ENCODE measurements at places on chromosomes 3 and 15.

DNA sequence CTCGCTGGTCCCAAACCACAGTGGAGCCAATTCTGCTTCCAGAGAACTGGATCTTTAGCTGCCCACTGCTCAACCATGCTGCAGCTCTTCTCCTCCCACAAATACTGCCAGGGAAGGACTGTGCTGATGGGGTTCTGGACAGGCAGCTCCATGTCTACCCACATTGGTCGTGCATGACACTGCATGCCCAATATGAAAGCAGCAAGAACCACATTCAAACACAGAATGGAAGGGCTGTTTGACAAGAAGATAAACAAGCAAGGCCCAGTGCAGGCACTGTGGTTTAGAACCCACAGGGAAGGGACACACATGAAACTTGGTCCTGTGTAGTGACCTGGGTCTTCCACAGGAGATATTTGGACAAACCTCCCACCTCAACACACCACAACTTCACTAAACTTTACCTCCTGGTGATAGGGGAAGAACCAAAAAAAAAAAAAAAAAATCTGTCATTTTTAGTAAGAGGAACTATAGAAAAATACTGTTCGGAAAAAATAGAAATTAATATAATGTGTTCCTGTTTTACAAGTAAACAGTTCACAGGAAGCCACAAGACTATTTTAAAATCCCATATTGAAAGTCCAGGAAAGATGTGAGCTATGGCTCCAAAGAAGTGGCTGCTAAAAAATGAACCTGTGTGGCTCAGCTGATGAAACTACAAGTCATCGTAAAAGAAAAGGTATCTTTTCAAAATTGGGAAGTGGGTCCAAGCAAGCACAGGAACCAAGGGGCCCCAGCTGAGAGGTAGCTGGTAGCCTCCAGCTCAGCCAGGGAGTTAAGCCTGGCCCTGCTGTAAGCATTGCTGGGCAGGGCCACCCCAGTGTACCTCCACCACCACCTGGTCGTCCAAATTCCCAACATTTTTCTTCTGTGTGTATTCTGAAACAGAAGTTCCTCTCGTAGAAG is 77.7 kb upstream of the ACAN start:
- no peak for DNase-seq

DNA sequence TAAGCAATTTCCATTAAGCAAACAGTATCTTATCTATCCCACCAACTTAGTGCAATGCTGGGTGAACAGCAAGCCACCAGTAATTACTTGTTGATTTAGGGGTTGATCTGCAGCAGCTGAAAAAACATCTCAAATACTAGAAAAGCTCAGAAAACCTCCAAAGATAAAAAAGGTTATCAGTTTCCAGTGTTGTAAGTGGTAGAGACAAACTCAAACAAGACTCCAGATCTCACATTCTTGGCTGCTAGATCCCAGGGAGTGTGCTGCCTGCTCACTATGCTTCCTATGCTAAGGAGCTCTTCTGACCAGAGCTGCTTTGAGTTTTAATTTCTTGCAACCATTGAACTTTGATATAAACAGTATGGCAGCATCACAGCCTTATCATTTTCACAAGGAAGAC is 11.3 kb downstream of the B3GALNT1 start:
- no peak for DNase-seq

DNA sequence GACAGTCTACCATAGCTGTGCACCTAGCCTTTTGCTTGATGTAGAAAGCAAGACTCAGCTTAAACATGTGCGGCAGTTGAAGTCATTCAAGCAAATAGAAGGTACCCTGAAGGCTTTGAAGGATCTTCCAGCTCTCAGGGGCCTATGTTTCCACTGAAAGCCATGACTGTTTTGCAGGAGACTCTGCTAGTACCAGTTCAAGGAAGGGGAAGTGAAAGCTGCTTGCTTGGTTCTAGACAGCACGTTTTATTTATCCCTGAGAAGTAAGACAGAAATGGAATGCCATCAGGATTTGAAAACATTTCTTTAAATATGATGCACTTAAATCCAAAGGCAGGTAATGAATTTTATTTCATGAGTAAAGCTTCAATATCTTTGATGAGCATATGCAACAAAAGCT is 311.4 kb downstream of the PDCD6IP start:
- no peak for DNase-seq

DNA sequence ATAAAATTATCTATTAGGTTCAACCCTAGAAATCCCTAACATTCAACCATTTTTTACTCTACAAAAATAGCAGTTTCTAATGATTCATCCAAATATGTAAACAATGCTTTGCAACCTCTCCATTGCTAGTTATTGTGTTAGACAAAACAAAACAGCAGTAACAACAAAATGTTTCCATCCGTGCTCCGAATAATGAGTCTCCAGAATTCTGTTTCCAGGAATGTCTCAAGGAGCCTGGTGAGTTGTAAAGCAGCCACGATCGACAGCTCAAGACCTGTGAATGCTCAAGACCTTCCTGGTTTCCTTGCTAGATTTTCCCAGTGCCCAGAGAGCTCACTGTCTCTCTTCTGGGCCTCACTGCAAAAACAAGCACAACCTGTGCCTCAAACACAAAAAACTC is 49.9 kb downstream of the CHRD start:
- DNase-seq = no peak

GRCh38 chr3:120487191-120487650 is 36.4 kb upstream of the FSTL1 start:
- no peak for DNase-seq

GRCh38 chr3:22012471-22012870 is 261.5 kb upstream of the ZNF385D start:
- no peak for DNase-seq

DNA sequence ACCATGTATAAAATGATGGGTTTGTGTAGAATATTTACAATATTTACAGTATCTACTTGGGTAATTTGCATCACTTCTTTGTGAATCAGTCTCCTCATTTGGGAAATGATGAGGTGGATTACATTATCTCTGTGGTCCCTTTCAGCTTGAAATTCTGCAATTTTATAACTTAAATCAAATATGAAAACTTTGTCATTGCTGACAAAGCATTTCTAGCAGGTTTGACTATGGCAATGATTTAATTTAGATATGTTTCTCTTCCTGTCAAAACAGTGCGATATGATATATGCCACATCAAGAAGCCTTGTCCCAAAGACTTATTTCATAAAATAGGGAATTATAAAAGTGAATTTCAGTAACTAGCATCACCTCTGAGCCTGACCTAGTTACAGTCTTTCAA is 315.8 kb upstream of the MEIS2 start:
- no peak for DNase-seq

- no peak for DNase-seq
Measured at GRCh38 chr3:89098964-89099585, 8.3 kb upstream of the EPHA3 start.

GRCh38 chr15:100902436-100903167 is 16.6 kb upstream of the LRRK1 start:
- DNase-seq = no peak

DNA sequence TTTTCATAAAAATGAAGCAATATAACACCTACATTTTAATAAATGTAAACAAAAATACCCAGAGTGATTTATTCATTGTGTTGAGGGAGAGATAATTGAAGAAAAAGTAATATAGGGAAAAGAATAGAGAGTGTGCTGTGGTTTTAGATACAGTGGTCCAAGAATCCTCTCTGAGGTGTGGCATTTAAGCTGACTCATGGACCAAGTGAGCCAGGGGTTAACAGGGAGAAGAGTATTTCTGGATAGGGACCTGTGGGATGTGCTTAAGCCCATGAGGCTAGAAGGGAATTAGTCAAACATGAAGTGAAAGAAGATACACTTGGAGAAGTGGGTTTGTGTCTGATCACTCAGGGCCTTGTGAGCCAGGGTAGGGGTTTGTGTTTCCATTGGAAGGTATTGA is 680.7 kb upstream of the GRM7 start:
- DNase-seq = no peak

DNA sequence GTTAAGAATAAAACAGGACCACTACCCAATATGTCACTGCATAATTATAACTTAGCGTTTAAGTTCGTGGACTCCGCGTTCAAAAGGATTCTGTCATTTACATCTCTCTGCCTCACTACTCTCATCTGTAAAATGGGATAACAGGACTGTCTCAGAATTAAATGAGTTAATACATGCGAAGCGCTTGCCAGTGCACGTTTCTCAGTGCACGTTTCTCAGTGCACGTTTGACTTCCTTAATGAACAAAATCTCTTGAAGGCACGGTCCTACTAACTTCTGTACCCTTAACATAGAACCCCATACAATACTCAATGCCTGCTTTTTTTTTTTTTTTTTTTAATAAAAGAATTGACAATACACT is 499 bp downstream of the RABL3 start:
- DNase-seq = no peak

GRCh38 chr3:173403376-173403775 is 5.8 kb downstream of the NLGN1 start:
- no peak for DNase-seq
